ENCODE measurements at places on chromosomes 3 and 15.

GRCh38 chr15:64781299-64781698 lies 5.9 kb upstream of the RBPMS2 start:
- DNase-seq = no peak

DNA sequence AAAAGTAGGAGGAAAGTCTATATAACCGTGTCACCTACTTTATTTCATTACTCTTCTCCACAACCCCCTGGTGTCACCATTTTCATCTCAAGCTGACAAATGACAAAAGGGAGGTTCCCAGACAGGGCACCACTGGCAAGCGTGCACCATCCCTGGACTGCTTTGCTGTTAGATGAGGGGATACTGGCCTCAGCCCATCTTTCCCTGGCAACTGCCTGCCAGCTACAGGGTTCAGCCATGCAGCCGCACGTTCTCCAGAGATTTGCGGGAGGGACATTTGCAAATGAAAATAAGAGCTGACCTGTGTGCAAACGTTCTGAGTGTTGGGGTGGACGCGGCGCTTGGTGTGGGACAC lies 660 bp downstream of the UROC1 start:
- no peak for DNase-seq

GRCh38 chr3:188608401-188608800 lies 454.4 kb downstream of the LPP start:
- no peak for DNase-seq

DNA sequence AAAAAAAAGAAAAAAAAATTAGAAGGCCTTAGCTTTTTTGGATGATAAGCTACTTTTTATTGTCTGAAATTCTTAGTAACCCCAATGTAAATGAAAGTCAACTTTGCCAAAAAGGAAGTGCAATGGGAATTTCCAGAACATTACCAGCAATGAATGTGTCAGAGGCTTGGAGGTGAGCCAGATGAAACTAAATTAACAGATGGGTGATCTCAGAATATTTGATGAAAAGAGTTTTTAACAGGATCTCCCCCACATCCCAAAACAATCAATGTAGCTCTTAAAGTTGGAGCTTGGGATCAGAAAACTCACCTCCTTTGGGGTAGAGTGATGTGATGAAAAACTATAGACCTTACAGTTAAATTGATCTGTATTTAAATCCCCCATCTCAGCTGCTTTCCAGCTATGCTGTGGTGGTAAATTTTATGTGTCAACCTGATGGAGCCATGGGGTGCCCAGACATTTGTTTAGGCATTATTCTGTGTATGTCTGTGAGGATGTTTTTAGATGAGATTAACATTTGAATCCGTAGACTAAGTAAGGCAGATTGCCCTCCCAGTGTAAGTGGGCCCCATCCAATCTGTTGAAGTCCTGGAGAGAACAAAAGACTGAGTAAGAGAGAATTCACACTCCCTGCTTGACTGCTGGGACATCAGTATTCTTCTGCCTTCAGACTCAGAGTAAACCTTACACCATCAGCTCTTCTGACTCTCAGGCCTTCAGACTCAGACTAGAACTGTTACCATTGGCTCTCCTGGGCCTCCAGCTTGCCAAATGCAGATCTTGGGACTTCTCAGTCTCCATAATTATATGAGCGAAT lies 84.3 kb upstream of the TNFSF10 start:
- no peak for DNase-seq

DNA sequence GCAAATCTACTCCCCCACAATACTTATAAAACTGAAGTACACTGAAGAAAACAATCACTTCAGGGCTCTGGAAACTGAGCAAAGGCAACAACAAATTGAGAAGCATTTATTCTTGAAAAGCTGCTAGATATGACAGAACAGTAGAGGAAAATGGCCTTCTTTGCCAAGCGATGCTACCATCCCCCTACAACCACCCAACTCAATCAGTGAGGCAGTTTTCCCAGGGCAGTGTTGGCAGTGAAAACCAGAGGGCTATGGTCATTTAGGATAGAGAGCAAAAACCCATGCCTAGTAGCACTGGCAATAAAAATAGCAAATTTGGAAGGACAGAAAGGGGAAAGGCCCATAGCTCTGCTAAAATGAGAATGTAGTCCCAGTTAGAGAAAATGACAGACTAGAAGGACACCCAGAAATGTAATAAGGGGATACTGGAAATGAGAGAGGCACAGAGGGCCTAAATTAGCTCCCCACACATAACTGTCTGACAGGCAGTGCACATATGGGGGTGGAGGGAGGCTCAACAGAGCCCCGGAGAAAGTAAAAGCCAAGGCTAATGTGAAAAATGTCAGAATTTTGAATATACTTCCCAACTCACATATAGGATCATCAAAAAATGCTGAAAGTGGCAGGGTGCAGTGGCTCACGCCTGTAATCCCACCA lies 143.5 kb downstream of the GSK3B start:
- DNase-seq = no peak

GRCh38 chr15:68502398-68502901 lies 70.5 kb upstream of the ITGA11 start:
- no peak for DNase-seq

- no peak for DNase-seq
Measured at GRCh38 chr3:98532275-98532637, 478 bp downstream of the GPR15 start.

DNA sequence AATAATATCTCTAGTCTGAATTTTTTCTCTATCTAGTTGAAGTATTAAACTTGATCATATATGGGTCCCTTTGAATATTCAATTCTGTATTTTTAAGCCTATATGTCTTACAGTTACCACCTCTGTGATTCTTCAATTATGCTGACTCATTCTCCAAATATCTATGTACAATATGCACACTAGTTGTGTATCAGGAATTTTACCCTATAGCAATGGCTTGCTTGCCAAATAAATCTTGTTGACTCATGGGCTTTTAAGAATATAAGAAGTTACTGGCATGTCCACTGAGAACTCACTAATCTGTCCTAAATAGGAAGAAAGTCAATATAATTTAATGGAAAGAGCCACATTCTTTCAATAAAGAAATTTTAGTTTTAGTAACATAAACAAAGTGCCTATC lies 656.3 kb downstream of the RBMS3 start:
- DNase-seq = no peak
